ENCODE measurements at places on chromosomes 1 and 21. TPM values are rescaled to one million over a fixed set of nuclear protein-coding genes. Genes with fewer than 3 reads are reported as not detected.

GRCh38 chr21:15219039-15219438 lies 154.2 kb upstream of the NRIP1 start:
- no peak for DNase-seq

DNA sequence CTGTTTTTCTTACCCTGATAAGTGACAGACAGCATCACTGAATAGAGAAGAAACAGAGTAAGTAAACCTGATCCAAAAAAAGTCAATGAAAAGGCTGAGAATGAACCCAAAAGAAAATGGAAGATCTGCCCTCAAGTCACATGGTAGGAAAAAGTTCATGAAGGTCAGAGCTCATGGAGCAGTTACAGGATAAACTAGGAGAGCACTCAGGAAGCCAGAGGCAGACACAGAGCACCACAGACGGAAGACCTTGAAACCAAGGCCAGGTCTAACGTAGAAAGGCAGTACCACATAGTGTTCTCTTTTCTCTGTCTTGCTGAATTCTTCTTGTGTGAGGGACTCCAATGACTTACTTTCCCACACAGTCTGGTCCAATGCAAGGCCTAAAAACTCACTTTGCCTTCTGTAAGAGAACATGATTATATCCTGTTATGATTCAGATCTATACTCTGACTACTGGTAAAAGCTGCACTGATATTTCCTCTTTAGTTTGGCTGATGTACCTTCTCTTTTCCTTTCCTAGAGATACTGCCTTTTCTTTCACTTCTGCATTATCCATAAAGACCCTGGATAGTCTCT lies 40.8 kb downstream of the RTCA start:
- DNase-seq = no peak

DNA sequence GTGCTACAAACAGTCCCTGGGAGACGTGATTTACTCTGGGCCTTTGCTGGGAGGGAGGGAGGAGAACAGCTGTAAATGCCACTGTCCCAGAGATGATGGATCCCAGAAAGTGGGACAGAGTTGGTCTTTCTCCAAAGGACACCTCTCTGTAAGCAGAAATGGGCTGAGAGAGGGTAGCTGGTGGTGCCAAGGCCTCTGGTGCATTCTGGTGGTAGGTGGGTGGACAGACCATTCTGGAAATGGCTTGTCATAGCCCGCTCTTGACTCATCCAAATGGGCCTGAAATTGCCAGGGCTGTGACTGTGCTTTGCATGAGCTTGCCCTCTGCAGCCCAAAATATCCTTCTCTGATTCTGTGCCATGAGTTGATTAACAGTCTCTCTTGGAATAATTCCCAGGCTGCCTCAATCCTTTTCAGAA lies 36.1 kb downstream of the CCDC185 start:
- DNase-seq = no peak

NEK2 gene
- polyA plus RNA-seq = 5.3 TPM

All from hepatocyte (in vitro differentiated cells).